IPS-NIHi11 (cell line): ENCODE measurements at places on chromosomes 4 and X.

GRCh38 chr4:24472514-24473308, 111.6 kb downstream of the DHX15 start:
- DNase-seq, result peak; percentile 92

GRCh38 chrX:37383313-37383712, 34.1 kb downstream of the PRRG1 start:
- DNase-seq, result no peak

DNA sequence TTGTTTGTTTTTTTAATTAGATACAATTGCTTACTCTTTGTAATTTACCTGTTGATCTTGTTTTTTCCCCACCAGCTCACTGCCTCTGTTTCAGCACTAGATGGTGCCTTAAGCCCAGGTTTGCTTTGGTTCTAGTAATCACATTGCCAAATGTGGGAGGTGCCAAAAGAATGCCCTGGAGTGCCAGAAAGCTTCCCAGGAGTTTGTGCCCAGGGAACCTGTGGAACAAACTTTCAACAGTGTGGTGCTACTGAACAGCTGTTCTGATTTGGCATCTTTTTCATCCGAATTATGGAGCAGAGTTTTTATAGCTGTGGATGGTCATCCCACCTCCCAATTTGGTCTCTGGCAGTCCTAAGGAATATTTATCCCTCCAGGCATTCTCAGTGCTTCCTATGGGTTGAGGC, 1000.7 kb downstream of the STIM2 start:
- DNase-seq, result peak; percentile 50

DNA sequence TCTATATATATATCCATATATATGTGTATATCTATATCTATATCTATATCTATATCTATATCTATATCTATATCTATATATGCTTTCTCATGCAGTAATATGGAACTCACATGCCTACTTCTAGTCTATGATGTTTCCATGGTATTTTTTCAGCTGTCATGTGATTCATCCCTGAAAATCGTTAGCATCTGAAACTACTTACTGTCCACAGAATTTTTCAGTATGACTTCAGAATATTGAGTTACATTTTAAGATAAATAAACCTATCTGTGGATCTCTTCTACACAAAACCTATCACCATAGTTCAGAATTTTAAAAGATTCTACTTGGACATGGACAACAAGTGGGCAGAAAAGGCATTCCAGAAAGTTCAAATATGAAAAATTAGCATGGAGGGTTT, 855.1 kb upstream of the INTU start:
- DNase-seq, result no peak

- peak; percentile 76 for DNase-seq
These were observed 60.9 kb downstream of the UGT8 start for GRCh38 chr4:114659386-114660008.

GRCh38 chr4:119602366-119602765, 26.2 kb downstream of the PDE5A start:
- DNase-seq, result no peak

- DNase-seq, result peak; percentile 58
These were observed at the start of gene SMIM43 for GRCh38 chr4:121764702-121765367. TSS of gene SMIM43 (minus strand) at chr4:121765164. CDS start at chr4:121765105, 59 bp downstream.

- DNase-seq, result no peak
These were observed 25.0 kb upstream of the TRPC5OS start for GRCh38 chrX:111850975-111851374.

DNA sequence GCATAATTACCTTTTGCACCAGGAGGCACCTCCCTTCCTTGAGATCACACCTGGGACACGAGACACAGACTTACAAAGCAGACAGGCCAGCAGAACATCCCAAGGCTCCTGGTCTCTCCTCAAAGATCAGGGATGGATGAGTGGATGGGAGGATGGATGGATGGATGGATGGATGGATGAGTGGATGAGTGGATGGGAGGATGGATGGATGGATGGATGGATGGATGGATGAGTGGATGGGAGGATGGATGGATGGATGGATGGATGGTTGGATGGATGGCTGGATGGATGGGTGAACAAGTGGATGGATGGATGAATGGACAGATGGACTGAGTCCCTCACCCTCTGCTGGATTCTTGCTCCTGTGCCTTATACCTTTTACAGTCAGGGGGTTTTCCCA, 364.0 kb downstream of the BCOR start:
- DNase-seq, result no peak

- no peak for DNase-seq
These were observed 731.1 kb upstream of the DIAPH2 start for GRCh38 chrX:95953564-95953963.

DNA sequence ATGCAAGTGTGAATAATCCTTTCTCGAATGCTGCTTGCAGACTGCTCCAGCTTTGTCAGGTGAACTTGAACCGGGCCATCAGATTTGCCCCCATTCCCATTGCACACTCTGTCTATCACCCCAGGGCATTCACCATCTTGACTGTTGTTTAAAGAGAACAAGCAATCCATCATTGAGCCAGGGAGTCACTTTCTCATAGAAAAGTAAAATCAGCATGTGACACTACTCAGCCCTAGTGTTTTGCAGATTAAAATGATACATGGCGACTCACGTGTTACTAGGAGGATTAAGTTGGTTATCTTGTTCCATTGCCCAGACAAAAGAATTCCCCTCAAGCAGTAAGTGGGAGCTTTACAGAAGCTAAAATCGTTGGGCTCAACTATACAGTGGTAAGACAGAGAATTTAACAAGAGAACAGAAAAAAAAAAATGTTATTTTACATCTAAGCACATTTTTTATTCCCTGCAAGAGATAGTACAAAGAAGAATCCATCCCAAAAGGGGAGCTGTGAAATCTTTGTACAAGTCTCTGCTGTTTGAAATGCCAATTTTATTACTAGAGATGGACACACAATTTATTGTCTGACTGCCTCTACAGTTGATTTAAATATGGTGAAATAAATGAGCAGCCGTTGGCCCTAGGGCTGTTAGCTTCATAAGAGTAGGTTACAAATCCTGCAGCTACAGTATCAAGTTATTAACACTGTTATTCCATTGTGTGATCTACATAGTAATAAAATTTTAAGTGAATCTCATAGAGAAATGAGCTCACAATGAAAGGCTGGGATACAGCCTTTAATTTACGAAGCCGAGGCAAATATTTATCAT, 67.5 kb downstream of the NEUROG2 start:
- no peak for DNase-seq

DNA sequence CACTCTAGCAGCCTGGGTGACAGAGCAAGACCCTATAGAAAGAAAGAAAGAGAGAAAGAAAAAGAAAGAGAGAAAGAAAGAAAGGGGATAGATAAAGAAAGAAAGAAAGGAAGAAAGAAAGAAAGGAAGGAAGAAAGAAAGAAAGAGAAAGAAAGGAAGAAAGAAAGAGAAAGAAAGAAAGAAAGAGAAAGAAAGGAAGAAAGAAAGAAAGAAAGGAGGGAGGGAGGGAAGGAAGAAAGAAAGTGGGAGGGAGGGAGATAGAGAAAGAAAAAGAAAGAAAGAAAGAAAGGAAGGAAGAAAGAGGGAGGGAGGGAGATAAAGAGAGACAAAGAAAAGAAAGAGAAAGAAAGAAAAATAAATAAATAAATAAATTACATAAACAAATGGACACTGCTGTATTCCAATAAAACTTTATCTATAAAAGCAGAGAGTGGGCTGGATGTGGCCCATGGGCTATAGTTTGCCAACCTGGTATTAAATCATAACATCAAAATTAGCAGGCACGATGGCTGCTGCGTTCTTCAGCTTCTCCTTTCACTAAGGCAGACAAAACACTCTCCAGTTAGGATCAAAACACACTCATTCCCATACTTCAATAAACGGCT, 165.0 kb downstream of the ZNF674 start:
- DNase-seq, result no peak

DNA sequence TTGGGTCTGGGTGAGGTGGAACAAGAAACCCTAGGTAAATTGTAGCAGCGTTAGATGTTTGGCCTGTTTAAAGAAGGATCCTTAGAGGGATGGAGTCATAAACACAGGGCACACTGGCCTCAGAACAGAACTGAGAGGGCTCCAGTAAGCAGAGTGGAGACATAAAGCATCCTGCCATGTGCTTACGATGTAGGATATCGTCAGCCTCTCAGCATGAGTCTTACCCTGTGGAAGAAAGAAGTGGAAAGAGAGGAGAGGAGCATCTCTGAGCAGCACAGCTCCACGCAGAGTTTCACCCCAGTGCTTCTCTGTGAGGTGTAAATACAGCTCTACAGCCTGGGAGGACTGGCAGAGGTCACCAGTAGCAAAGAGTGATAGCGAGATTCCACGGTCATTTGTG, 27.8 kb upstream of the SORBS2 start:
- DNase-seq, result no peak

DNA sequence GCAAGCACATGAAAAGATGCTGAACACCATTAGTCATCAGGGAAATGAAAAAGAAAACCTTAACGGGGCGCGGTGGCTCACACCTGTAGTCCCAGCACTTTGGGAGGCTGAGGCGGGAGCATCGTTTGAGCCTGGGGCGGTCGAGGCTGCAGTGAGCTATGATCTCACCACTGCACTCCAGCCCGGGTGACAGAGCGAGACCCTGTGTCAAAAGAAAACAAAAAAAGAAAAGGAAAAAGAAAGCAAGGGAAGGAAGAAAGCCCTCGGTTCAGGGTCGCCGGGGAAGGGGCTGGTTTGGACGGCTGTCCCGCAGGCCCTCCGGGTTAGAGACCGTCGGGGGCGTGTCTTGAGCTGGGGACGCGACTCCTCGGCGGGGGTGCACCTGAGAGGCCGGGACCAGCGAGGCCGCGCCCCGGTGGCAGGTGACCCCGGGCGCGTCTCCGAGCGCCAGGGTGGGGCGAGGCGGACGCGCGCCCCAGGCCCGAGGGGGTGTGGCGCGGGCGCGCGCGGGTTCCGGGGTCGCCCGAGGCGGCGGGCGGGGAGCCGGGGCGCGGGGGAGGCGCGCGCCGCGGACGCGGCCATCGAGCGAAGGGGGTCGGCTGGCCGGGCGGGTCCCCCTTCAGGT, 478 bp upstream of the PLXNA3 start:
- peak; percentile 90 for DNase-seq

GRCh38 chr4:34412233-34412632, 1832.1 kb downstream of the ARAP2 start:
- no peak for DNase-seq

- no peak for DNase-seq
These were observed 743.5 kb upstream of the MAGEB2 start for GRCh38 chrX:29471829-29472228.

- DNase-seq, result peak; percentile 34
These were observed 6.8 kb upstream of the TCEANC start for GRCh38 chrX:13646154-13646549.

DNA sequence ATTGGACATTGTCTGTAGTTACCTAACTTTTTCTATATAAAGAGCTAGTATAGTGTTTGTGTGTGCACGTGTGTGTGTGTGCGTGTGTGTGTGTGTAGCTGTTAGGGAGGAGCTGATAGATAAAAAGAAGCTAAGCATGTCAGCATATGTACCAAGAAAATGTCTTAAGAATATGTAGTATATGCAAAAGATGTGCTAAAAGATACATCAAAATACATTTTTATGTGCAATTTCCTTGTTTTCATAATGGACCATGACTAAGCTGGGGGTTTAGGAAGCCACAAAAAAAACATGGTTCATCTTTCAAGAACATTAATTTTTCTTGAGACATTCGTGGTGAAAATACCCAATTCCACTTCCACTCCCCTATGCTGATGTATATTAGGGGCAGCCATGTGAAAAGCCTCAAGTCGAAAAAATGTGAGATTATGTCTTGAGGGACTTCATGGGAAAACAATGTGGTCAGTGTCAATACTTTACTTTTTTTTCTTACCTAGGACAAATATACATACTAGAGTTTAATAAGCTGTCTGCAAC, 1599.7 kb downstream of the ARAP2 start:
- DNase-seq, result no peak

DNA sequence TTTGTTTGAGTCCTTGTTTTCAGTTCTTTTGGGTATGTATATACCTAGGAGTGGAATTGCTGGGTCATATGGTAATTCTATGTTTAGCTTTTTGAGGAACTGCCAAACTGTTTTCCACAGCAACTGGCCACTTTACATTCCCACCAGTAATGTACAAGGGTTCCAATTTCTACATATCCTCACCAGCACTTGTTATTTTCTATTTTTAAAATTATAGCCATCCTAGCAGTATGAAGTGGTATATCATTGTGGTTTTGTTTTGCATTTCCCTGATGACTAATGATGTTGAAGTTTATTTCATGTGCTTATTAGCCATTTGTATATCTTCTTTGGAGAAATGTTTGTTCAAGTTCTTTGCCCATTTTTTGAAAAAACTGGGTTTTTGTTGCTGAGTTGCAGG, 39.6 kb downstream of the TMEM164 start:
- no peak for DNase-seq

GRCh38 chr4:145920205-145920604, 18.4 kb downstream of the ZNF827 start:
- DNase-seq, result no peak

- no peak for DNase-seq
These were observed 344.2 kb downstream of the MAPK10 start for GRCh38 chr4:86015412-86016350.

- DNase-seq, result peak; percentile 94
These were observed at the start of gene RFC1 for GRCh38 chr4:39365830-39366771. TSS of gene RFC1 (minus strand) at chr4:39366362. CDS start at chr4:39366241, 121 bp downstream.

GRCh38 chrX:45758319-45758718, 557.6 kb upstream of the DIPK2B start:
- no peak for DNase-seq

DNA sequence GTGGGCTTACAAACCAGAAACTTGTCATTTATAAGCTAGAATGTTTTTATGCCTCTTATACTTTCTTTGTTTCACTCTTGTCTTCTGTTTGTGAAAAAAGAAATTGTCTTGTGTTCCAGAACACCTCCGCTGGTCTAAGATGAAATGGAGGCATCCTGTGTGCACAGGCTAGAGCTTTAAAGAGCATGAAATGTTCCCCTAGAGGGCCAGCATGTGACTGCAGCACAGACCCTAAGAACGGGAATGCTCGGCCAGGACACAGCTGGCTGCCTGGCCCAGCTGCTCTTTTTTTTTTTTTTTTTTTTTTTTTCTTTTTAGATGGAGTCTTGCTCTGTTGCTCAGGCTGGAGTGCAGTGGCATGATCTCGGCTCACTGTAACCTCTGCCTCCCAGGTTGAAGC, 33.6 kb downstream of the SETD7 start:
- DNase-seq, result peak; percentile 35

GRCh38 chr4:12595489-12595888, 888.7 kb downstream of the RAB28 start:
- DNase-seq, result no peak

DNA sequence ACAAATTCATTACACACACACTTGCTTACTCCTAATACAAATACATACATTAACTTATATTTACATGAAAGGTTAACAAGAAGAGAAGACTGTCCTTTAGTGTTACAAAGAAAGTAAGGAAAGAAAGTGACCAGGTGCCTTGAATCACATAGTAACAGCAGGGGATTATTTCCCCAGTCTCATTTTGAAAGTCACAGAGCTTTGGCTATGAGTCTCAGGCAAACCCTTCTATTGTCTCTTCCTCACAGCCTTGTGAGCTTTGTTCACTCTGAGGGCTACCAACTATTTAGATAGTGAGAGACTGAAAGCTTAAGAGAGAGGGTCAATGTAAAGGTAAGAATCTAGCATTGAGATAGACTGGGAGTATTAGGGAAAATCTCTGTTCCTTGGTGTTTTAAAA, 161.6 kb downstream of the NPNT start:
- peak; percentile 29 for DNase-seq
